Smooth muscle cell of the coronary artery (primary cell): ENCODE measurements at places on chromosomes 7 and 10. TPM values are rescaled to one million over a fixed set of nuclear protein-coding genes. Genes with fewer than 3 reads are reported as not detected.

Gene CDK14
- total RNA-seq: 28.7 and 54.0 TPM in 2 replicates

Gene TACR2
- 0.15 and 0.35 TPM in 2 replicates for total RNA-seq

Gene TWIST1
- 31.1 and 267 TPM in 2 replicates for total RNA-seq

Gene CTAGE15
- not detected in 2 replicates for total RNA-seq

Gene GPR26
- total RNA-seq: not detected in 2 replicates

Gene PRPF18
- total RNA-seq: 16.7 and 24.9 TPM in 2 replicates

Gene TFPI2
- total RNA-seq: 0.47 and 166 TPM in 2 replicates

Gene C7orf57
- total RNA-seq: not detected in 2 replicates

Gene RAPGEF5
- total RNA-seq: 1.7 and 1.9 TPM in 2 replicates

Gene TRIM24
- total RNA-seq: 3.6 and 4.2 TPM in 2 replicates

Gene SPDYE5
- 0.12 TPM in 1 of 2 replicates, not detected in the other for total RNA-seq

Gene HK1
- total RNA-seq: 259 and 265 TPM in 2 replicates

Gene INA
- total RNA-seq: 0.30 and 0.35 TPM in 2 replicates
